ENCODE measurements at places on chromosomes 5 and 9.

GRCh38 chr9:113585085-113585442 is 121.5 kb downstream of the RGS3 start:
- no peak for DNase-seq

- DNase-seq: no peak
Measured at GRCh38 chr5:153122403-153122802, 368.1 kb upstream of the GRIA1 start.

DNA sequence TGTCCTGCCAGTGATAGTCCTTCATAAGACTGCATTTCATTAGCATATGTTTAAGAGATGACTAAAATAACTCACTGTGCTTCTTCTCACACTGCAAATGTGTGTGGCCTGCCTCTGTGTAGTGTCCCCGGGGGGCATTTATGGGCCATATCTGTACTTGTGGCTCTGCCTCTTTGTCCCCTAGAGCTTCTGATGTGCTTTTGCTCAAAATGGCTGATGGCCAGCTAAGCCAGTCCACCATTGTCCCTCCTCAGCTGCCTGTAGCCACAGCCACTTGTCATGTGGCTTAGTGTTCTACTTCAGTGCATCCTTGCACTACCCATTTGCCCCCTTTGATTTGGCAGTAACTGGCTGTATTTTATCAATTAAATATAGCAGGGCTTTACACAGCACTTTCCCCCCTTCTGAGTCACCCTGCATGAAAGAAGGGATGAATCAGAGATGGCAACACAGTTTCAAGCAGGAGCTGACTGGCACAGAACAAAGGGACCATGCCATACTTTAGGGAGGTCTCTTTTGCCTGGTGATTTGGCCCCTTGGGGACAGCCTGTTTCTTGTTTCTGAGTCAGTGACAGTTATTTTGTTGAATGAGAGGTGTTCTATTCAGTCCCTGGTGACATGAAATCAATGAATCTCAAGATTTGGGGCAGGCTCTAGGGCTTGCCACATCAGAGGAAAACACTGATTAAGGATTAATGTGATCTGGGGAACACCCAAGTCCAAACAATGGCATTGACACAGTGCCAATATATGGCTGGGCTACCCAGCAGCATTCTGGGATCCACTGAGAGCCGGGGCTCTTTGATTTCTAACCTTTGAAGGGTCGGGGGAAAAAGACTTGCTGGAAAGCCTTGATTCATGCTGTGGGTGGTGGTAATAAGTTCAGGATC is 245.5 kb downstream of the SMARCA2 start:
- DNase-seq: no peak

GRCh38 chr9:3879315-3879714 is 353.5 kb upstream of the RFX3 start:
- no peak for DNase-seq

GRCh38 chr5:104412649-104413240 is 850.2 kb upstream of the NUDT12 start:
- DNase-seq: no peak

GRCh38 chr9:120331913-120332312 is 248.1 kb downstream of the CDK5RAP2 start:
- no peak for DNase-seq

GRCh38 chr5:145158730-145159129 is 676.4 kb downstream of the PRELID2 start:
- DNase-seq: no peak

GRCh38 chr9:68970151-68970550 is 43.8 kb downstream of the PRKACG start:
- DNase-seq: no peak

GRCh38 chr9:100204796-100205195 is 105.8 kb downstream of the INVS start:
- DNase-seq: no peak

DNA sequence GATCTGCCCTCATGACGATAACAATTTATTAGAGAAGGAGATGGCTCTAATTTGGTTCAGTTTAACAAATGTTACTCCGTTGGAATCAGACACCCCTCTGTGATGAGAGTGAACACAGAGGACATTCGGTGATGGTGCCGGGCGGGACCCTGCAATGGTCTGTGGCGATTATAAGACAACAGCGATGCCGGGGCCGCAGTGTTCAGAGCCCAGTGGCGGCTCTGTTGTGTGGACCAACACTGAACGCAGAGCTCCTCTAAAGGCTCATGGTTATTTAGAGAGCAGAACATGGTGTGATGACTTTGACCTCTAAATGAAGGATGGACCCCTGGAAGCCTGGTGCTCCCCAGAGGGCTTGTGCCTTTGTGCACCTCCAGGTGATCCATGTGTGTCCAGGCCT is 21.2 kb downstream of the UBE2QL1 start:
- no peak for DNase-seq

DNA sequence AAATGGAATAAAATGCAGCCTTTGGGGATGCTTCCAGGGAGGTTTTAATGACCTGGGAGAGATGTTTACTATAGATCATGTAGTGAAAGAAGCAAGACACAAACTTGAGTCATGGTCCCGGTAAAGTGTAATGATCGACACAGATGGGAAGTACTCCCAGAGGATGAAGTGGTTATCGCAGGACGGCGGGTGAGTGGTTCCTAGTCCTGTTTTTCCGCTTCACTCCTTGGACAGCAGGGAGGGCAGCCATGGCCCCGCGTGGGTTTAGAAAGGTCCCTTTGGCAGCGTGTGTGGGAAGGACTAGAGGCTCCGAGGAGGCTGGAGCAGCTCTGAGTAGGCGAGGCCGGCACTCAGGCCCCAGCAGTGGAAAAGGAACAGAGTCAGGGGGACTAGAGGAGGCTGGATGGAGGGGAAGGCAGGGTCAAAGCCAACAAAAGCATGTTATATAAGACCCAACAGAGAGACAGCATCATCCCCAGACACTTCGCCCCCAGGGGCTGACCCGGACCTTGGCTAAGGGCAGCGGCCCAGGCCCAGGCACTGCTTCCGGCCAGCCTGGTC is 49.2 kb upstream of the STXBP1 start:
- DNase-seq: no peak

GRCh38 chr9:4984171-4984620 is 876 bp upstream of the JAK2 start:
- no peak for DNase-seq

GRCh38 chr5:76716456-76717157 is 681 bp downstream of the F2R start:
- no peak for DNase-seq

DNA sequence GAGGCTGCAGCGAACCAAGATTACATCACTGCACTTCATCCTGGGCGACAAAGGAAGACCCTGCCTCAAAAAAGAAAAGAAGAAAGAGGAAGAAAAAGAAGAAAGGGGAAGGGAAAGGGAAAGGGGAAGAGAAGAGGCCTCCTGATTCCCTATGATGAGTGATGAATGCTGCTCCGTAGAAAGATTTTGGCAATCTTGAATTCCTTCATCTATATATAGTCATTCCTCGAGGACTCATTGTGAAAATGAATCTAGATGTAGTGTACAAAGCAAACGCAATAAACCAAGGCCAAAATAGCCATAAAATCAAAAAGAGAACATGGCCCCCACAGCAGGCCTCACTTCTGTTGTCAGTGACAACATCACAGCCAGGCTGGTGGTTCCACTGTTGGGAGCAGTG is 218.0 kb downstream of the DCP2 start:
- DNase-seq: no peak

DNA sequence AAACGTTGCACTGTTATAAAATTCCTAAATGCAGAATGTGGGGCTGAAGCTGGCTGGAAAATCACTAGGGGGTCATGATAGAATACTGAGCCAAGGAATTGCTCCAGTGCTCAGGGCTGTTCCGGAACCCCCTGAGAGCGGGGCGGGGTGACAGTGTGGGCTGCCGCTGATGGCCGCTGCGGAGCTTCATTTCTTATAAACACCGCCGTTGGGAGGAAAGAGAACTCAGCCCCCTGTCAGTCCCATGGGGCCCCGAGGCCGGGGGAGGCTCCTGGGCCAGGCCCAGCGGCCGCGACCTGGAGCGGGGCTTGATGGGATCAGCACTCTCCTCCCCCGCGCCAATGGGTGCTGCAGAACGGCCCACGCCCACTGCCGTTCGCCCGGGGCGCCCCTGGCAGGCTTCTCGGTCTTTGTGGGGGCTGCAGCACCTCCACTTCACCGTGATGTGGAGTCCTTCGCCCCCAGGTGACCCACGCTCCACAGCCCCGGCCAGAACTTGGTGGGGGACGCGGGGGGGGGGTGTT is 5.2 kb upstream of the IRF1 start:
- DNase-seq: peak; percentile 37

GRCh38 chr5:73204733-73205132 is 31.7 kb downstream of the TMEM174 start:
- DNase-seq: no peak

DNA sequence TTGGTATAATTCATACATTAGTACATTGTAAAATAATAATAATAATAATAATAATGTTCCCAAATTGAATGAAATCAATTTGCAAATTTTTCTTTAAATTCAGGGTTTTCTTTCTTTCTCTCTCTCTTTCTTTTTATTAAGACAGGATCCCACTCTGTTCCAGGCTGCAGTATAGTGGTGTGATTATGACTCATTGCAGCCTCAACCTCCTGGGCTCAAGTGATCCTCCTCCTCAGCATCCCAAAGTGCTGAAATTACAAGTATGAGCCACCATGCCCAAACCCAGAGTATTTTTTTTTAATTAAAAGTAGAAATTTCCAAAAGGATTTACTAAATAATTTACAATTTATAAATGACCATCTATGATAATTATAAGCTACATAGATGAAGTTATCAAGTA is 117.7 kb downstream of the HOMER1 start:
- no peak for DNase-seq

- no peak for DNase-seq
Measured at GRCh38 chr9:137020771-137021567, 7.1 kb downstream of the ABCA2 start.

GRCh38 chr5:1507457-1507856 is 16.3 kb downstream of the LPCAT1 start:
- DNase-seq: no peak

DNA sequence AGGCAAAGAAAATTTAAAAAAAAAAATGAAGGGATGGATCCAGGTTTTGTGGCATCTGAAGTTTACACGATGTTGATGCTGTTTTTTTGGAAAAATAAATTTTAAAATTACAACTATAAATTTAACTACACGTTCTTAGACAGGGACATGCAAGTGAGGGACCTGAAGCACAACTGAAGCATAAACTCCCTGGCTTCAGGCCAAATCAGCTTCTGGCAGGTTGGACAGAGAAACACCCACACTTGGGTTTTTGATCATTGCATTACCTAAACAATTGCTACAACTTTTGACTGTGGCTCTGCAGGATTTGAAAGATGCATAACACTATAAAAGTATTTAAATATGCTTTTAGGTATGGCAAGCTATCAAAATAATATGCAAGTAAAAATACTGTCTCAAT is 1318.3 kb upstream of the DMAC1 start:
- DNase-seq: no peak

DNA sequence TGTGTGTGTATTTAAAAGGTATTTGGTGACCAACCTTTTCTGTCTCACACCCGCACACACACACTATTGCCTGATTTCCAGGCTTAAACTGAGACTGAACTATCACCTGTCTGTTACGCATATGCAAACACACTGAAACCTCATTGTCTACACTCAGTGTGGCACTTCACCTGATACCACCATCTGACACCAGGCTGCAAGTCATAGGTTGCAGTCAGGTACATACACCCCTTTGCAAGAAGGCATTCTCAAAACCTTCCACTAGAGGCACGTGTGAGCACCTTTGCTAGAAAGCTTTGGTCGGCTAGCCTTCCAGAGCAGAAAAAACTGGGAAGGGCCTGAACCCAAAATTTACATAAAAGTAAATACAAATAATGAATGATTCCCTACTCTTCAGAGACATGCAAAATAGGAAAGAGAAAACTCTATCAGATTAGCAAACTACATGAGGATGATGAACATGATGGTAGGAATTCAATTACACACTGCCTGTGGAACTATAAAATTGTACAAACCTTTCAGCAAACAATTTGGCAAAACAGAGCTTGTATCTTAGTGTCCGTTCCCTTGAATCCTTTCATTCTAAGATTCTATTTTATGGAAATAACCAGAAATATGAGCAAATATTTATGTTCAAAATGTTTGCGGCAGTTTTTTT is 5.9 kb upstream of the FOXD1 start:
- peak; percentile 96 for DNase-seq

GRCh38 chr5:107486489-107486888 is 184.2 kb downstream of the EFNA5 start:
- no peak for DNase-seq

DNA sequence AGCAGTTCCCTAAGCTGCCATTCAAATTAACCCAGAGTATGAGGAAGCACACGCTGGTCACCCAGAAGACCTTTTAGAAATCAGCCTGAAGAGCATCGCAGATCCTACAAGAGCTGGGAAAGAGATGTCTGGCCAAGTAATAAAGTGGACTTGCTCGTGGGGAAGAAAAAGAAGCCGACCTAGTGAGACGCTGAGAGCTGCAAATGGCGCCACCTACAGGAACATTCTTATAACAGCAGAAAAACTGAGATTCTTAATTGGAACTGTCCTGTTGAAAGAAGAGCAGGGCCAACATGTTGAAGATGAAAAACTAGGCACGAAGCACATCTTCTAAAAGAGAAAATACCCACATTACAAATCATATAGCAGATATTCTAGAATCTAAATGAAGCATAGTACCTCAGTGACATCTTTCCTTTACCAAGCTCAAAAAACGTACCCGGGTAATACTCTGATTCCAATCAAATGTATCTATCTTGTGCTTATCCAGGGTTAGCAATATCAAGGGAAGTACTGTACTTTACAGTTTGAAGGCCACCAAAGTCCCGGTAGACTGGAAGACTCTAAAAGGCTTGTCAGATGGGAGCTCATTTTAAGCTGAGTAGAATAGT is 3.9 kb upstream of the GNAQ start:
- DNase-seq: peak; percentile 46

DNA sequence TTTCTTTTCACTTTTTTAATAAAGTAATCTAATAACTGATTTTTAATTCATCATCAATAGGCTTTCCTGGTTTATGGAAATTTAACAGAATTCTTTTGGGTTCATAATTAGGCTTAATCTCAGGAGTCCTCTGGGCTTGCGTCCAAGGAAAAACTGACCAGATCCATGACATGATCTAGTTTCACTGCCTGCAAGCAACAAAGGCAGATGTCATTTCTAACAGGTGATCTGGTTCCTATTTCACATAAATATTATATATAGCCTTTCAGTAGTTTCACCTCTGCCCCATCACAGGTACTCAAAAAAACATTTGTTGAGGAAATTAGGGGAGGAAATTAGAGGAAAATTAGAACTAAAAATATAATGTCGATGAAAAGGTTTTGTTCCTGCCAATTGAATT is 126.4 kb downstream of the FBXL17 start:
- DNase-seq: no peak

- peak; percentile 15 for DNase-seq
Measured at GRCh38 chr5:95832664-95833063, 10.1 kb upstream of the GLRX start.

Measured in NCI-H526 treated with DMSO at 0.1 percent for 48 hours (cell line).